ENCODE measurements at places on chromosomes 7 and 10.

- peak; percentile 46 for DNase-seq
Measured at GRCh38 chr10:103241262-103242011, 4.2 kb upstream of the RPEL1 start.

- DNase-seq = no peak
Measured at GRCh38 chr7:129955993-129956543, 3.3 kb upstream of the UBE2H start.

DNA sequence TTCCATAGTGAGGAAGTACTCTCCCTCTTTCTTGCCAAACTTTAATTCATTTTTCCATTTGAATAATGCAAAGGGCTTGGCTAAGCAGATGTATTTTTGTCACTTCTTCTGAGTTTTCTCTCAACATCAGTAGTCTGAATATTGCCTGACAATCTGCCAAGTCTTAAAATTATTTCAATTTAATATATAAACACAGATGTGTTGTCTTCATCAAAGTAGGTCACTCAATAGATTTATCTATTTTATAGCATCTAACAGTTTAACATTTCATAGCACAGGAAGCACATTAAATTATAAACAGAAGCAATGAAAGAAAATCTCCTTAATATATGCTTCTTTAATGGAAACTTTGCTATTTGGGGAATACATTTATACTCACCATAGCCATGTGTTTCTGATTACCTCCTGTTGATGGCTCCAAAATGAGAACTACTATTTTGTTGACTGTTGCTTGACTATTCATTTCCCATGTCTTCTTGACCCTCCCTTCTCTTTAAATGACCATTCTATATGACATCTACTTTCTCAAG, 4.5 kb downstream of the CPED1 start:
- DNase-seq = no peak

- peak; percentile 71 for DNase-seq
Measured at GRCh38 chr10:16828114-16828568, 10.9 kb upstream of the RSU1 start.

DNA sequence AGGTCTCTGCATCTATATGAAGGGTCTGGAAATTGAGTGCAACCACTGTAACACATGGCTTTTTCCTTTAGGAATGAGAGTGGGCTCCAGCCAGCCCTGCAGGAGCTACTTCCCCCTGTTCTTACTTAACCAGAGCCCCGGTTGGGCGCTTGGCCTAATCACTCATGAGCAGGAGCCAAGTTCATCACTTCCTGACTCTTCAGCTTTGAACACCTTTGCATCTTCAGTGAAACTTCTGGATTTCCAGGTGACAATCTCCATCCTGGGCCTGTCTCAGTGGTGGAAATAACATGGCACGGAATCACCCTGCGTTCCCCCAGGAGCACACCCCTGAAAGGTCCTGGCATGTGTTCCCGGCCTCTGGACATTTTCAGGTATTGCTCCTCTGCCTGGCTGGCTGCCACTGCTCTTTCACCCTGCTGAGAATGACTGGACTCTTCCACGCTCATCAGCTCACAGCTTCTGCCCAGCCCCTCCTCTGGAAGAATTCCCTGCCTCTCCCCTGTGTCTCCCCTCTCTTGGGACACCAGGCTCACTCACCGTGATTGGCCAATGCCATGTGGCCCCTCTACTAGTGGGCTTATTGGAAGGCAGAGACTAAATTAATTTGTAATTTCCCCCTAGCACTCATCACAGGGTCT, 229.1 kb upstream of the GRB10 start:
- no peak for DNase-seq

GRCh38 chr7:139094596-139094995, 14.9 kb downstream of the ZC3HAV1 start:
- DNase-seq = no peak

GRCh38 chr10:114609518-114610426, 48.3 kb downstream of the ABLIM1 start:
- no peak for DNase-seq

DNA sequence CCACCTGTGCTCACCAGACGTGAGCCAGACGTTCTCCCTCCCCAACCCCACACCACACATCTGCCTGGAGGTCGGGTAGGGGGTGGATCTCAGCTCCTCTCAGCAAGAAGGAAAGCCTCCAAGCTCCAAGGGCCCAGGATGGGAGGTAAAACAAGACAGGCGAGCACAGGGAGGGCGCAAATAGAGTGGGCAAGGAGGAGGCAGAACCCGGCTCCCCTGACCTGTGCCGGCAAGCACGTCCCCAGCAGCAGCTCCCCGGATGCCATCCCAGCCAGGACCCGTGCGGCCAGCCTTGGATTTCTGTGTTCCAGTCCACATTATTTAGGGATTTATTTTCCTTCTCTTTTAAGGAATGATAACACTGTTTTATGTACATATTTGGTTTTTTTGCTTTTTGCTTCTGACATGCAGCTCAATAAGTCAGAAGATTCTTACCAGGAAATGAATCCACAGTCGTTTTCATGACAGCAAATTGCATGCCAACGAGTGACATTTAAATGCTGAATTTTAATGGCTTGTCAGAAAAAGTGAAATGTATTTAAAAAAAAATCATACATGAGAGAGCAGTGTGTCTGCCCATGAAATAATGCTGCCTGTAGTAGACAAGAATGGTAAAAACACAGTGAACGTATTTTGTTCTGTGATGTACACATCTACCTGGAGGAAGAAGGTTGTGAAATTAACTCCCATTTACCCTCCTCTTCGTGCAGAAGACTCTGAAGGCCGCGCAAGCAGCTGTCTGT, 276.5 kb downstream of the PTPRN2 start:
- DNase-seq = no peak

- DNase-seq = no peak
Measured at GRCh38 chr10:111354859-111355258, 278.0 kb downstream of the ADRA2A start.

- no peak for DNase-seq
Measured at GRCh38 chr7:147774461-147774860, 816.1 kb upstream of the C7orf33 start.

DNA sequence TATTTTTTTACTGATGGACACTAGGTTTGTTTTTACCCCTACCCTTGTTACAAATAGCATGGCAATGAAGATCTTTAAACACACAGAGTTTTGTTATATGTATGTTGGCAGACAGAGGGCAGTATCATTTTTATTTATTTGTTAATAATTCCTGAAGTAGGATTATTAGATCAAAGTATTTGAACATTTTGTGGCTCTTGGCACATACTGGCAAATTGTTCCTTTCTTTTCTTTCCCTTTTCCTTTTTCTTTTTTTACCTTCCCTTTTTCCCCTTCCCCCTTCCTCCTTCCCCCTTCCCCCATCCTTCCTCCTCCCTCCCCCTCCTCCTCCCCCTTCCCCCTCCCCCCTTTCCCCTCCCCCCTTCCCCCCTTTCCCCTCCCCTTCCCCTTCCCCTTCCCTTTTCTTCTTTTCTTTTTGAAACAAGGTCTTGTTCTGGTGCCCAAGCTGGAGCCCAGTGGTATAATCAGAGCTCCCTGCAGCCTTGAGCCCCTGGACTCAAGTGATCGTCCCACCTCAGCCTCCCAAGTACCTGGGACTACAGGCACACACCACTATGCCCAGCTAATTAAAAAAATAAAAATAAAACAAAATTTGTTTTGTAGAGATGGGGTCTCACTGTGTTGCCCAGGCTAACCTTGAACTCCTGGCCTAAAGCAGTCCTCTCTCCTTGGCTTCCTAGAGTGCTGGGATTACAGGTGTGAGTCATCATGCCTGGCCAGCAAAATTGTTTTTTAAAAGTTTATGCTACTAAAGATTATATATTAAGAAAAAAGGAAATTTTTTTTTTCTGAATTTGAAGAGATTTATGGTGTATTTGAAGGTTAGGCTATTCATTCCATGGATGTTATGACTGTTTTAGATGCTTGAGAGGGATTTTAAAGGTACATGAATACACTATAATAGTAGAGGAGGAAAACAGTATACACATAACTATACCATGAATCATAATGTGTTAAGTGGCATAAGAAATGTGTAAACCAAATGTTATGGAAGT, 39.3 kb downstream of the SEPTIN7 start:
- no peak for DNase-seq

GRCh38 chr7:123023126-123023525, 27.6 kb upstream of the TAS2R16 start:
- no peak for DNase-seq

GRCh38 chr7:96401200-96401599, 79.3 kb upstream of the SLC25A13 start:
- DNase-seq = peak; percentile 12

DNA sequence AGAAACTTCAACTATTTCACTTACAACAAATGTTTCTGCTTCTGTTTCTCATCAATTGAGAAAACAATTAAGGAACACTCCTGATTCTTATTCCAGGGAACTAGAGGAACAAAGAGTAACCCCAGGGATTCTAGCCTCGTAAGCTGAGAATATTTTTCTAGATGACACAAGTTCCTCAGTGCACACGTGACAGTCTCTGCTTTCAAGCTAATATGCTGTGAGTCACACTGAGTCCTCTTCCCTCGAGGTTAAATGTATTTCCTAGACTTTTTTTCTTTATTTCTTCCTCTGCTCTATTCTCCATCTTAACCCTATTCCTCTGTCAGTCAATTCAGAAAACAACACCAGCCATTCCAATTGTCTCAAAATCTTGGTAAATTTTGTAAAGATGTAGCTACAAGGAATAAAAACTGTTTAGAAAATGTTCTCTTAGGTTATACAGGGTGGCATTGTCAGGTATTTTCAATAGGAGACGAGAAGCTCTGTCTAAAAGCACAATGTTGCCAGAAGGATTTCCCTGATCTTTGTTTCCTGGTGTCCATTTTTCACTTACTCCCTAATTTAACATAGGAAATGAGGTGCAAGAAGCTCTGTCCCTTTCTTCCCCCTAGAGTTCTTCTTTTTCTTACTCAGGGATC, 5.8 kb upstream of the C1GALT1 start:
- peak; percentile 68 for DNase-seq

DNA sequence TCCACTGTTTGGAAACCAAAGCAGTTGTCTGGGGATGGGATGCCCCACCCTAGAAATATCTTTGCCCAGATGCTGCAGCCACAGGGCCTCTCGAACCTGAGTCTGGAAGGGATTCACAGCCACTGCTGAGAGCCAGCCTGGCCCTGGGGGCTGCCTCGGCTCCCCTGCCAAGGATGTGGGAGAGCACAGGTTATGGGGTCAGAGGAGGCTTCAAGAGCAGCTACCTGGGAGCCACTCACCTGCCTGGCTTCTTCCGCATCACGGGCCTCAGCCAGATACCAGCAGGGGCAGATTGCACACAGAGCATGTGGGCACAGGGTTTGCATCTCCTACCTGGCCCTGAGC, 5.4 kb upstream of the PWWP2B start:
- DNase-seq = no peak

DNA sequence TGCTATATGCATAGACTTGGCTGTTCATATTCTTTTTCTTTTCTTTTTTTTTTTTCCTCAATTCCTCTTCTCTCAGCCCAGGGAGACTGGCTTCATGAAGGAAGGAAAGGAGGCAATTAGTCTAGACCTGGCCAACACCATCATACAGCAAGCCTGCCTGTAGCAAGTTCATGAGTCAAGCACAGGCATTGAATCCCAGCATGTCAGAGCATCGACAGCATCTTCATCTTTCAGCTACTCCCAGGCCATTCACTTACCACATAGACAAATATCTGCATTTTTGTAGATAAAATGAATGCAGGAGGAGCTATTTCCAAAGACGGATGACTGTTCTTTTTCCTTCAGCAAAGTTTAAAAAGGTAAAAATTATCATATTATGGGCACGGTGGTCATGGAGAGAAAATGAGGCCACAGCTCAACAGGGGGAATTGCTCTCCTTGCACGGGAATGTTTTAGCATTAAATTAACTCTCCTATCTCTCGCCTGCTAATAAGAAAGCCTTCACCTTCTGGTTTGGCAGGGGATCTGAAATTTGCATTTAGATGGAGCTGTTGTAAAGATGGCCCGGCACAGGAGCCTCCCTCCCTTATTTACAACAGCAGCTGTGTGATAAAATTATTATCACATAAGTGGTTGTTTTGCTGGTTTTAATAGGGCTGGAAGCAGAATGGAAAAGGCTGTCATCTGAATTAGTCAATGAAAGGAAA, 626.5 kb upstream of the AUTS2 start:
- DNase-seq = no peak

GRCh38 chr7:120460949-120461348, 188.0 kb downstream of the KCND2 start:
- DNase-seq = no peak

GRCh38 chr10:130485958-130486895, 350.0 kb downstream of the GLRX3 start:
- DNase-seq = no peak

DNA sequence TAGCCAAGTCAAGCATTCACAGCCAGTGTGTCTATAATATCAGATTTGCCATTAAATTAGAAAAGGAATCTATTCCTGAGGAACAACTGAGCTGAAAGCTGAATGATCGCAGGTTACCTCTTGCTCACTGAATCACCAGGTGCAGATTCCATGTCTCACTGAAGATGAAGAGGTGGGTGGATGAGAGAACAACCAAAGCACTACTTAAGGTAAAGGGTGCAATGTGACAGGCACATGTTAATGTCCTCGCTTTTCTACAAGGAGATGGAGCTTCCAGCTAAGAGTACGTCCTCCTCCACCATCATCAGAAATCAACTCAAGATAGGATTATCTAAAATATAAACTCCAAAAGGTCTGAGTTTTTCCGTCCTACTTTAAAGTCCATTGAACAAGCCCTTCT, 4.6 kb downstream of the SORCS1 start:
- DNase-seq = no peak

GRCh38 chr7:150356265-150356897, 12.2 kb upstream of the REPIN1 start:
- peak; percentile 24 for DNase-seq

DNA sequence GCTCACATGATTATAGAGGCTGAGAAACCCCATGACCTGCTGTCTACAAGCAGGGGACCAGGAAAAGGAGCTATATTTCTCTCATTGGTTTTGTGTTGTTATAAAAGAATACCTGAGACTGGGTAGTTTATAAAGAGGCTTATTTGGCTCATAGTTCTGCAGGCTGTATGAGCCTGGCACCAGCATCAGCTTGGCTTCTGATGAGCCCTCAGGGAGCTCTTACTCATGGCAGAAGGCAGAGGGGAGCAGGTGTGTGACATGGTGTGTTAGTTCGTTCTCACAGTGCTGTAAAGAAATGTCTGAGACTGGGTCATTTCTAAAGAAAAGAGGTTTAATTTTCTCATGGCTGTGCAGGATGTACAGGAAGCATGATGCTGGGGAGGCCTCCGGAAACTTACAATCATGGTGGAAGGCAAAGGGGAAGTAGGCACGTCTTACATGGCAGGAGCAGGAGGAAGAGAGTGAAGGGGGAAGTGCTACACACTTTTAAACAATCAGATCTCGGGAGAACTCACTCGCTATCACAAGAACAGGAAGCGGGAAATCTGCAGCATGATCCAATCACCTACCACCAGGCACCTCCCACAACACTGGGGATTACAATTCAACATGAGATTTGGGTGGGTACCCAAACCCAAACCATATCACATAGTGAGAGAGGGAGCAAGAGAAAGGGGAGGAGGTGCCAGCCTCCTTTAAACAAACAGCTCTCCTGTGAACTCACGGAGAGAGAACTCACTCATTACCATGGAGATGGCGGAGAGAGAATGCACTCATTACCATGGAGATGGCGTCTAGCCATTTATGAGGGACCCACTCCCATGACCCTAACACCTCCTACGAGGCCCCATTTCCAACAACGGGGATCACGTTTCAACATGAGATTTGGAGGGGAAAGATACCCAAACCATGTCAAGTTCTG, 133.4 kb downstream of the JCAD start:
- peak; percentile 61 for DNase-seq

- no peak for DNase-seq
Measured at GRCh38 chr10:125344573-125345171, 184.3 kb upstream of the CTBP2 start.

GRCh38 chr10:67770537-67770936, 67.5 kb downstream of the DNAJC12 start:
- DNase-seq = peak; percentile 96

Data from MV-4-11 (cell line).